ENCODE measurements at places on chromosomes 16 and 17.

DNA sequence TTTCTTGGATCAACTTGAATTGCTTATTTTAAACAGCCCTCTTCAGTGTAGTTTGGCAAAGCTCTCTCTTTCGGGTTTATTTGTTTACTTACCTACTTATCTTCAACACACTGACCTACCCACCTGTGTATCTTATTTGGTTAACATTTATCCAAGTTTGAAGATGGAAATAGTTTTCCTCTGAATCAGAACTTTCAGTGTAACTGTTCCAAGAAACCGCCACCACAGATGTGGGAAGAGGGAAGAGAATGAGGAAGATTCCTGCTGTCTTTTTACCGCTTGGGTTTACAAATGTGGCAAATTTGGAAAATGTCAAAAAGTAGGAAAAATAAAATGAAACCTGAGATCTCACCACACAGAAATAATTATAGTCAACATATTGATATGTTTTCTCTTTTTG, 115.8 kb downstream of the MSI2 start:
- DNase-seq: no peak

DNA sequence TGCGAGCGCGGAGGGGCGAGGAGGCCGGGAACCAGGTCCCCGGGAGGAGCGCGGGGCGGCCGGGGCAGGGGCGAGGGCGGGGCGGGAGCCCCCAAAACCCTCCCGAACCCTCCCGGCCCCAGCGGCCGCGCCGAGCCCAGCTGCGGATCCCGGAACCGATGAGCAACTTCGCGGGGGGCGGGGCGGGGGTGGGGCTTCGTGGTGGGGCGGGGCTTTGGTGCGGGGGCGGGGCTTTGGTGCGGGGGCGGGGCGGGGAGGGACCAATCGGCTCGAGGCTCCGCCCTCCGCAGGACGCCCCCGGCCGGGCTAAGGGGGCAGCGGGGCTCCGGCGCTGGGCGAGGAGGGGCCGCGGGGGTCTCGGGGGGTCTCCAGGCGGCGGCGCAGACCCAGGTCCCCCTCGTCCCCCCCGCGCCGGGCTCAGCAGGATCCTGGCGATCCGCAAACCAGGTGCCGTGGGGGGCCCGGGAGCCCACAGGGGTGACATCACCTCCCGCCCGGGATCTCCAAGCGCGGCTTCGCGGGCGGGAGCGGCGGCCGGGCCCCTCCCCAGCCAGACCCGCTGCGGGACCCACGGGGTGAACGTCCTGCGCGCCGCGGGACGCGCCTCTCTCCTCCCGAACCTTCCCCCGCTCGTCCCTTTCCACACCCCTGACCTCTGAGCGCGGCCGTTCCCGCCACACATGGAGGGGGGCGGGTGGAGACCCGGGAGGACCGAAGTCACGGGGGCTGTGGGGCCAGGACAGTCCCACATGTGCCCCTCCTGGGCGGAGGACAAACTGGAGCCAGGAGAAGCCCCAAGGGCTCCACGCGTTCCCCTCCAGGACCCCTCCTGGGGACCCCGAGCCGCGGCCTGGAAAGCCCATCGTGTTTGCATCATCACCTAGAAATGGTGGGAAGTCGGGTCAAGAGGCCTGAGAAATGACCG, at the start of gene ABR:
ABR (minus strand) TSS at position 164 of the 925 bp plus-strand sequence. CDS start 254 bp downstream, outside the sequence.
- DNase-seq: no peak

- no peak for DNase-seq
Observed at GRCh38 chr16:11852092-11852809, 909 bp upstream of the RSL1D1 start.

DNA sequence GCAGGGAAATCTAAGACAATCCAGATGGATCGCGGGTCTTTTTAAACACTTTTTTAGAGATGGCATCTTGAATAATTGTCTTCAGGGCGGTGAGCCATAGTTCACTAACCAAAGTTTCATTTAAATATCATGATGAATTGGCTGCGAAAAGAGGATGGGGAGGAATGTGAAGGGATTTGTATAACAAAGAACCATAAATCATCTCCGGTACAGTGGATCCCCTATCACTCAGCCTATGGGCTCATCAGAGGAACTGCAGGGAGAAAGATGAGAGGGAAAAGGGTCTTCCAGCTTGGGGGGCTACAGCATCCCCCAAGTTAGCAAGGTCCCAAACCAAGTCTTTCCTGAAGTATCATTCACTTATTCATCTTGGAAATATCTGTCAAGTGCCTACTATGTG, 16.7 kb upstream of the DDX52 start:
- DNase-seq: no peak

DNA sequence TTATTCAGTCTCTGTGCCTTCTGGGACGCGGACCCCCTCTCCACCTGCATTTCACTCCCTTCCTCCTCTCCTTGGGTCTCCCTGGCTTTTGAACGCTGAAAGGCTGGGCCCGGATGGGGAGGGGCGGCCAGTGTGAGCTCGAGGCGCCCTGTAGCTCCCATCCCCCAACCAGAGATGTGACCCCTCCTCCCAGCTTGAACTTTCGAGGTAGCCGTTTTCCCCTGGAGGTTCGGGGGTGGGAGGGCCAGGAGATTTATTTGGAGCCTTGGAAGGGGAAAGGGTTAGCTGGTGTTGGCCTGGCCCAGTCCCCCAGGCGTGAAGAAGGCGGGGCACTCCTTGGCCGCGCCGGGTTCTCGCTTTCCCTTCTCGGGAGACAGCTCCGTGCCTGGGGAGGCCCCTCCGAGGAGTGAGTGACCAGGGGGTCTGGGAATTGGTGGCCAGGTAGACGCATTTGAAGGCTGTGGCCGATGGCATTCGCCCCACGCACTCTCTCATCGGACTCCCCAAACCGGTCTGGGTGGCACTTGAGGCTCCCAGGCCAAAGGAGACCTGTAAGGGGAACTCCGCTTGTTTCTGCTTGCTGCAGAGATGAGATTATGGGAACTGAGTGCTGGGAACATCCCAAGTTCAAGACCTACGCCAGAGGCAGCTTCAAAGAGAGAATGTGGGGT, 942 bp downstream of the LDAF1 start:
- DNase-seq: no peak

DNA sequence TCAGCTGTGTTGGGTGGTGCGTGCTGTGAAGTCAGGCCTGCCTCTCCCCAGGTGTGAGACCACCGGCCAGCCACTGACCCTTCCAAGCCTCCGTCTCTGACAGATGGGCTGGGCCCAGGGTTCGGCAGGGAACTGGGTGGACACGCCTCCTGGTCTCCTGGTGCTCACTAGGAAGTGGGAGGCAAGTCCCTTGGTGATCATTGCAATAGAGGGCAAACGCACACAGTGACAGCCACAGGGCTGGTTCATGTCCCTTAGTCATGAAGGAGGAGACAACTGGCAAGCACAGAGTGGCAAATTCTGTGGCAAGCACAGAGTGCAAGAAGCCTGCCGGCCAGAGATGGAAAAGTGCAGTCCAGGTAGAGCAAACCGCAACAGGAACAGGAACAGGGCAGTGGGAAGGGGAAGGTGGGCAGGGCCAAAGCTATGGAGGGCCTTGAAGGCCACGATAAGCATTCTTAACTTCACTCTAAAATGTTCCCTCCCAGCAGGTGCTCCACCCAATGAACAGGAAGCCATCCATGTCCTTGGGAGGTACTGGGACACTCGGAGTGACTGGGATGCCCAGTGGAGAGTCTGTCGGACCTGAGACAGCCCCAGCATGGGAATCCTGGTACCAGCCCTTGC, 21.9 kb downstream of the USP7 start:
- DNase-seq: no peak

DNA sequence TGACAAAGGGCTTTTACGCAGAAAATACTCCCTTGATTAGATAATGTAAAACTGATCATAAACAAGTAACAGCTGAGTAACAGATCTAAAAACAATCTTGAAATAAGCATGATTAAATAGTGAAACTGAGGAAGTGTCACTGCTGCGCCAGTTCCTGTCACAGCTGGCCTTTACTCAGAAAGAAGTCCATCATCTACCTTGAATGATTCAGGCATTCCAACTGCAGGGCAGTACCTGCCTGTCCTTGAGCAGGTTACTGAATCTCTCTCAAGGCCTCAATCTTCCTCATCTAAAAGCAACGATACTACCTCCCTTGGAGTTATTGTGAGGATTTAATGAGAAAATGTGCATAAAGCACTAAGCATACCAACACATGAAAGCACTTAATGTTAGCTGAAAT, 12.7 kb downstream of the PHLPP2 start:
- DNase-seq: no peak

DNA sequence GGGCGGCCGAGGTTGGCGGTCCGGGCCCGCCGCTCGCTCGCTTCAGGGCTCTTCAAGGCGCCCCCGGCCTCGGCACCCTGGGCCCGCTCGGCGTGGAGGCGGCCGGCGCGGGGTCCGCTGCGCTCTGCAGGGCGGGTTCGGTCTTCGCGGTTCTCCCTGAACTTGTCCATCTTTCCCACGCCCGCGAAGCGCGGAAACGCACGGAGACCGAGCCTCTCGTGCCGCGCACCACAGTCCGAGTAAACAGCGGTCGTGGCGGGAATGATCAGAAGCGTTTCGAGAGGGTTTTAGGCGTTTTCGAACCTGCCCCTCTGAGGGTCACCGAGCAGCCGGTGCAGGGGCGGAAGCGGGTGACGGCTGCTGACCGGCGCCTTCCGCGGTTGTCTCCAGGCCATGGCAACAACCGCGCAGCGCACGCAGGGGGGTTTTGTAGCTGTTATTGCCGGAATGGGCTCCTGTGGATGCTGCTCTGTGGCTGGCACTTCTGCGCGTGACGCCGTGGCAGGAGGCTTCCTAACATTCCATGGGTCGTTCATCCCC, 414 bp downstream of the NARF start:
- DNase-seq: no peak

DNA sequence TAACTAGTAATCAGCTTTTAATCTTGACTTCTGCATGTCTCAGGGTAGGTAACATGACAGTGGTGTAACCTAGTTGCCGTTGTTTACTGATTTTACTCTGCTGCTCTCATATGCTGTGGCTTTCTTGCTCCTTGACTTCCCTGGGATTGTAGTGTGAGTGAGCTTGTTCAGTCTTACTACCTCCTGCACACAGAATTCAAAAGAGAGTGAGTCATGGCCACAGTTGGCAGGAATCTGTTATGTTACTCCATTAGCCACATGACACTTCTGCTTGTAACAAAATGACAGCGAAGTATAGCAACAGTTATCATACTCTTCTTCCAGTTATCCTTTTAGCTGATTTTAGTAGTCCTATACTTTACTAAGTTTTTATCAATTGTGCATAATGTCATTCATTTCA, 18.8 kb downstream of the TNRC6A start:
- no peak for DNase-seq

DNA sequence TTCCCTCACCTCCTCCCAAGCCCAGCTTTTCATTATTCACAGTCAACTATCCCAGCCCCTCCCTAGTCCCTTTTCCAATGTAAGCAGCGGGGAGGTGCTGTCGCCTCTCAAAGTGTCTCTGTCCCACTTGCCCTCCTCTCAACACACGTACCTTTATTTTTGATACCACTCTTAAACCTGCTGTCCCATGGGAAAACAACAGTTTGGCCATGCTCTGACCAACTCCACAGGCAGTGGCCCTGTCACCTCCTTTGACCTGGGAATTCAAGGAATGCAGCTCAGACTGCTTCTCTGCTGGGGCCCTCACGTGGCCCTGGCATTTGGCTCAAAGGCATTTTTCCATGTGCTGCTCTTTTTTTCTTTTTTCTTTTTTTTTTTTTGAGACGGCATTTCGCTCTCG, 4.2 kb downstream of the LYRM9 start:
- no peak for DNase-seq

DNA sequence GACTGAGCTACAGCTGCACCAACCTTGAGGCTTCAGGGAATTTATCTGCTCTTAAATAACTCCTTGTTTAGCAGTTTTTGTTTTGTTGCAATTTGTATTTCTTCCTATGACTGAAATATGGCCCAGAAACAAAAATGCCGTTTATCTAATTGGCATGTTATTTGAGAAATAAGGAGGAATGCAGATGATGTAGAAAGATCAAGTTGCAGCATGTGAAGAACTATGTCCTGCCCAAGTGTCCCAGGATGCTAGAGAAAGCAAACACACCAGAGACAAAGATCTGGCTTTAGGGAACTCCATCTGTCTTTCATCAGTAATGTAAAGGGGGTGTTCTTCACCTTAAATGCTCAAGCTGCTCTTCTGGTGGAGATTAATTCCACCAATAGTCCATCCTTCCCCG, 29.7 kb downstream of the USP31 start:
- no peak for DNase-seq

GRCh38 chr16:13136901-13137300, 235.5 kb downstream of the SHISA9 start:
- DNase-seq: no peak

GRCh38 chr17:58974354-58974753, 132.3 kb downstream of the TRIM37 start:
- no peak for DNase-seq

DNA sequence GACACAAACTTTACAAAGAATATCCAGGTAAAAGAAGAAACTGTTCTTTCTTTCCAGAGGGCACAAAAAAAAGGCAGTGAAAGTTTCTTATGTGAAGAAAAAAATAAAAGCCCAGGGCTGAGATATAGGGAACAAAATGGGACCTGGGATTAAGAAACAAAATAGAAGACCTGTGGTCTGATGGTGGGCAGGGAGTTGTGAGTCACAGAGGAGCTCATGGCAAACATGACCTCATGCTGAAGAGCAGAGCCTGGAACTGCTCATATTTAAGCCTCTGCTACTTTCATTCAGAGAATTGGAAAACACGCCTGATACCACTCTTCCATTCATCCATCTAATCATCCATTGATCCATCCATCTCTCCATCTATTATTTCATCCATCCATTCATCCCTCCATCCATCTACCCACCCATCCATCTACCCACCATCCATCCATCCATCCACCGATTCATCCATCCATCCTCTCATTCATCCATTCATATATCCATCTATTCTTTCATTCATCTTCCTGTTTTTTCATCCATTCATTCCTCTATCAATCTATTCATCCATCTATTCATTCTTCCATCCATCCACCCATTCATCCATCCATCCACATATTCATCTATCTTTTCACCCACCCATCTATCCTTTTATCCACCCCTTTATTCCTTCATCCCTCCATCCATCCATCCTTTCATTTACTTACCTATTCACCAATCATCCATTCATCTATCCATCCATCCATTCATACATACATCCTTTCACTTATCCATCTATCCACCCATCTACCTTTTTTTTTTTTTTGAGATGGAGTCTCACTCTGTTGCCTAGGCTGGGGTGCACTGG, 30.0 kb downstream of the WFDC1 start:
- no peak for DNase-seq

- no peak for DNase-seq
Observed at GRCh38 chr17:44780161-44780560, 21.4 kb downstream of the ADAM11 start.

GRCh38 chr16:88725609-88726407, 19.5 kb downstream of the CTU2 start:
- DNase-seq: no peak

GRCh38 chr17:45320931-45321461, 4.2 kb upstream of the MAP3K14 start:
- DNase-seq: no peak
